Osteocyte (in vitro differentiated cells): ENCODE measurements at places on chromosomes 4 and X.

- H3K4me3 ChIP-seq = peak within 1 kb of the TSS; percentile 81
- peak within 1 kb of the TSS; percentile 96 for H3K27ac ChIP-seq
- no peaks in the 10 kb centered on the region for H3K27me3 ChIP-seq
- peaks cover 19% of the 10 kb centered on the region for H3K36me3 ChIP-seq
- H3K4me1 ChIP-seq = peaks cover 27% of the 10 kb centered on the region
Measured at GRCh38 chr4:74157561-74158465, at the start of gene MTHFD2L. TSS of gene MTHFD2L (plus strand) at chr4:74158118. CDS start at chr4:74158139, 21 bp downstream.

- H3K27ac ChIP-seq = no peak overlapping the region
- no peak overlapping the region for H3K4me3 ChIP-seq
- no peak for DNase-seq
- H3K27me3 ChIP-seq = peaks cover 6% of the 10 kb centered on the region
Measured at GRCh38 chr4:2103843-2104547, 44.9 kb downstream of the NAT8L start.

- no peaks in the 10 kb centered on the region for H3K36me3 ChIP-seq
- H3K4me3 ChIP-seq = no peak overlapping the region
- no peaks in the 10 kb centered on the region for H3K4me1 ChIP-seq
Measured at GRCh38 chr4:78033861-78034260, 23.3 kb upstream of the FRAS1 start.

DNA sequence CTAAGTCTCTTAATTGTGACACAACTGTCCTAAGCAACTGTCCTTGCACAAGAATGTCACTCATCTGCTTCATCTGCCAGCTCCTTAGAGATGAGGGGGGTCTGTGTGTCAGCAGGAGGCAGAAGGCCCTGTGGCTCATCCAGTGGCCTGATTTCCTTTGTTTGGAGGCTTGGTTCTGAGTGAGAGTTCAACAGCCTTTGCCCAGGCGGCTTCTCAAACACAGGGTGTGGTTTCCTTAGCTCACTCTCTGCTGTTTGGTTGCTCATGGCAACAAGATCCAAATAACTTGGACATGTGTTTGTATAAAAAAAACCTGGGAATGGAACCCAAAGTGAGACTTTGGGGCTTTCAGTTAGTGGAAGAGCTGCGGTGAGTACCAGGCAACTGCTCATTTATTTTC, 46.6 kb downstream of the MAP7D3 start:
- peak overlapping the region; percentile 93 for H3K27ac ChIP-seq
- DNase-seq = no peak
- peaks cover 78% of the 10 kb centered on the region for H3K4me1 ChIP-seq

- peaks cover 2% of the 10 kb centered on the region for H3K36me3 ChIP-seq
- no peak overlapping the region for H3K27ac ChIP-seq
- H3K4me3 ChIP-seq = no peak overlapping the region
- no peak for DNase-seq
- H3K27me3 ChIP-seq = no peaks in the 10 kb centered on the region
Measured at GRCh38 chr4:154135576-154135975, 346.7 kb upstream of the SFRP2 start.

GRCh38 chr4:62709618-62710252, 1509.6 kb downstream of the ADGRL3 start:
- H3K36me3 ChIP-seq = no peaks in the 10 kb centered on the region
- H3K27ac ChIP-seq = no peak overlapping the region
- peaks cover 5% of the 10 kb centered on the region for H3K4me1 ChIP-seq
- H3K4me3 ChIP-seq = peak overlapping the region; percentile 65
- peaks cover 5% of the 10 kb centered on the region for H3K27me3 ChIP-seq

- no peaks in the 10 kb centered on the region for H3K36me3 ChIP-seq
- no peak overlapping the region for H3K4me3 ChIP-seq
- no peaks in the 10 kb centered on the region for H3K27me3 ChIP-seq
- H3K27ac ChIP-seq = peak overlapping the region; percentile 65
- peaks cover 8% of the 10 kb centered on the region for H3K4me1 ChIP-seq
Measured at GRCh38 chr4:16598597-16599206, 299.7 kb downstream of the LDB2 start.

GRCh38 chrX:105882581-105883275, 60.4 kb downstream of the NRK start:
- no peak overlapping the region for H3K4me3 ChIP-seq
- peaks cover 7% of the 10 kb centered on the region for H3K4me1 ChIP-seq
- peak overlapping the region; percentile 51 for H3K27ac ChIP-seq
- no peaks in the 10 kb centered on the region for H3K36me3 ChIP-seq
- H3K27me3 ChIP-seq = no peaks in the 10 kb centered on the region

- no peaks in the 10 kb centered on the region for H3K27me3 ChIP-seq
- no peak for DNase-seq
- peak overlapping the region; percentile 70 for H3K27ac ChIP-seq
- H3K4me1 ChIP-seq = peaks cover 38% of the 10 kb centered on the region
- no peaks in the 10 kb centered on the region for H3K36me3 ChIP-seq
Measured at GRCh38 chrX:118536687-118537461, 41.3 kb downstream of the DOCK11 start.

DNA sequence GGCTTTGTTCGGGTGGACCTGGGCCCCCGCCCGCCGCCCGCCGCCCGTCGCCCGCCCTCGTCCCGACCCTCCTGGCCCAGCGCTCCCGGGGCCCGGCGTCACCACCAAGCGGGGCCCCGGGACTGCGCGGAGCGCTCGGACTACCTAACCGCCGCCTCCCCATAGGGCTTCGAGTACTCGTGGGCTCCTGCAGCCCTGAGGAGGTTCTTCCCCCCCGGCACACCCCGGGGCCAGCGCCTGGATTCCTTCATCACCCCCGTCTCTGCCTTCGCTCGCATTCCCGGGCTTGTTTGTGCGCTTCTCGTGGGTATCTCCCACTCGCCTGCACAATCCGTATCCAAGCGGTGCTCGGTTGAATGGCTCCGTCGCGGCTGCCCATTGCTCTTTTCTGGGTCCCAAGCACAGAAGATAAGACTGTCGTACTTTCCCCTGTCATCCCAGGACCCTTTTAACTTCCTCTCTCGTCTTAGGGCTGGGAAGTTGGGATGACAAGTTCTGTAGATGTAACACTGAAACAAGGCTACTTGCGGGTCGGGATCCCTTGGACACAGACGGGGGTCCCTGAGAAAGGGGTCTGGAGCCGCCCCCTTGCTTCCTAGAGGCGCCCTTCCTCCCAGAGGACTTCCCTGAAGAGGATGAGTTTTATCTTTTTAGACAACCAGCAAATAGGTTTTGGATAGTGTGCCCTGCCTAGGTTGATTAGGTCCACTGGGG, 565 bp downstream of the MOB1B start:
- H3K4me1 ChIP-seq = peaks cover 16% of the 10 kb centered on the region
- peaks cover 13% of the 10 kb centered on the region for H3K36me3 ChIP-seq
- peak overlapping the region; percentile 97 for H3K27ac ChIP-seq
- H3K27me3 ChIP-seq = no peaks in the 10 kb centered on the region
- DNase-seq = peak; percentile 85
- peak overlapping the region; percentile 99 for H3K4me3 ChIP-seq

- no peak overlapping the region for H3K4me3 ChIP-seq
- DNase-seq = no peak
- H3K4me1 ChIP-seq = no peaks in the 10 kb centered on the region
- H3K27ac ChIP-seq = no peak overlapping the region
- H3K36me3 ChIP-seq = no peaks in the 10 kb centered on the region
- peaks cover 33% of the 10 kb centered on the region for H3K27me3 ChIP-seq
Measured at GRCh38 chr4:1532549-1533395, 126.5 kb upstream of the NKX1-1 start.

GRCh38 chrX:120999413-120999812, 13.9 kb upstream of the CT47A1 start:
- no peaks in the 10 kb centered on the region for H3K27me3 ChIP-seq
- no peaks in the 10 kb centered on the region for H3K4me1 ChIP-seq
- no peak for DNase-seq

- no peak overlapping the region for H3K4me3 ChIP-seq
- no peaks in the 10 kb centered on the region for H3K36me3 ChIP-seq
- H3K27ac ChIP-seq = peak overlapping the region; percentile 82
- no peaks in the 10 kb centered on the region for H3K27me3 ChIP-seq
- H3K4me1 ChIP-seq = peaks cover 54% of the 10 kb centered on the region
- no peak for DNase-seq
Measured at GRCh38 chr4:140726776-140727500, 29.2 kb downstream of the TBC1D9 start.

DNA sequence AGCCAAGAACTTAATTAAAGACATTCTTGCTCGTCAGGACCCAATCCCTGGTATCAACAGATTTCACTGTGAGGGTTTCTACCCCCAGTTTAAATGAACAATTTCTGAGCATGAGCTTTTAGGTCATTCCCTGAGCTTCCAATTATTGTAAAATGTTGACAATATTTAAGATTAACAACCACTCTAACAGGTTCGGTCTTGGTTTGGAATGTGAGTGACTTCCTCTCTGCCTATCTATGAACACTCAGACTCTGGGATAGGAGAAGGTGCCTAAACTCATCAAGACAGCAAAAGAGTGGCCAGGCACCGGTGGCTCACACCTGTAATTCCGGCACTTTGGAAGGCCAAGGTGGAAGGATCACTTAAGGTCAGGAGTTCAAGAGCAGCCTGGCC, 82.9 kb upstream of the TMEM150C start:
- H3K4me1 ChIP-seq = peaks cover 45% of the 10 kb centered on the region
- no peaks in the 10 kb centered on the region for H3K36me3 ChIP-seq
- H3K27me3 ChIP-seq = no peaks in the 10 kb centered on the region
- no peak overlapping the region for H3K4me3 ChIP-seq

DNA sequence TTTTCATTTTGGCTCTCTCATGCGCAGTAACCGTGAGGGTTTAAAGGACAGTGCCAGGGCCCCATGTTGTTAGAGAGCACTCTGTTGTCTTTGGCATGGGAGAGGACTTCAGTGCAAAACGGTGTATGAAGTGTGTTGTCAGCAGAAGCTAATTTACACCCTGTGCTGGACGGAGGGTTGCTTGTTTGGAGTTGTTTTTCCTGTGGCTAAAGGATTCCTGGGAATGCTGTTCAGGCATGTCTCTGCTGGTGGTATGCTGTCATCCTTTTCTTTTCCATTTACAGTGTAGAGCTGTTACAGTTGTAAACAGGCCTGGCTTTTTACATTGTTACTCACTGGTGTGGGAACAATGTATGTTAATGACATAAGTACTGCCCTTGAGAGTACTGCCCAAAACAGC, 206.3 kb downstream of the CBR4 start:
- peak overlapping the region; percentile 75 for H3K27ac ChIP-seq
- H3K27me3 ChIP-seq = no peaks in the 10 kb centered on the region
- H3K4me3 ChIP-seq = no peak overlapping the region
- peaks cover 6% of the 10 kb centered on the region for H3K36me3 ChIP-seq
- H3K4me1 ChIP-seq = peaks cover 49% of the 10 kb centered on the region
- no peak for DNase-seq

DNA sequence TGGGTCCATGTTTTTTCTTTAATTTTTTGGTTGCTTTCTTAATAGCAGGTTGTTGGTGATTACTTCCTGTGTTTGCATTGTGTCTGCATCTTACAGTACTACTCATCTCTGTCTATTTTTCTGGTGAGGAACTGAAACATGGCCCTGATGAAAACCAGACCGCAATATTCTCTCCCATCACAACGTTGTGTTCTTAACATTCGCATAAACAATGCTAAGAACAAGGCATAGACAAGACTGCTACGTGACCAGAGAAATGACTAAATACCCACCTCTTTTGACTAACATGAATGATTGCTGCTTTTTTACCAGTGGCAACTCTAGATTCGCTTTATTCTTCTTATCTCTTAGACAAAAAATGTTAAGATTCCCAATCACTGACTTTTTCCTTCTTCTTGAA, 179.1 kb downstream of the GC start:
- peaks cover 70% of the 10 kb centered on the region for H3K4me1 ChIP-seq
- H3K27me3 ChIP-seq = peaks cover 4% of the 10 kb centered on the region
- peak overlapping the region; percentile 44 for H3K4me3 ChIP-seq
- DNase-seq = no peak

- H3K4me1 ChIP-seq = peaks cover 4% of the 10 kb centered on the region
- H3K27me3 ChIP-seq = no peaks in the 10 kb centered on the region
- H3K4me3 ChIP-seq = no peak overlapping the region
- no peaks in the 10 kb centered on the region for H3K36me3 ChIP-seq
- no peak for DNase-seq
Measured at GRCh38 chrX:141214196-141214595, 28.1 kb downstream of the SPANXC start.

DNA sequence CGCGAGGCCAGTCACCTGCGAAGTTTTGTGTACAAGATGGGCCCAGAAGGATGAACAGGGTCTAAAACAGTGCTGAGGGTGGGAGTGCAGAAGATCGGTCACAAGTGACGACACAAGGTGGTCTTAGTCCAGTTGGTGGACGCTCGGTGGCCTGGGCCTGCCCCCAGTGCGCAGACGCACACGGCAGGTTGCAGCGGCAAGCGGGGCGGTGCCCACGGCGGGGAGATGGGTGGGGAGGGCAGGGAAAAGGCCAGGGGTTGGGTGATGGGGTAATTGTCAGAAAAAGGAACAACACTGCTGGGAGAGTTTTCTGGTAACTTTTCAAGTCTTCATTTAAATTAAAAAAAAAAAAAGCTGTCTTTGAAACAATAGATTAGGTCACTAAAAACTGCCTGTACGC, 1.0 kb upstream of the PRDX4 start:
- no peaks in the 10 kb centered on the region for H3K27me3 ChIP-seq
- H3K36me3 ChIP-seq = peaks cover under 1% of the 10 kb centered on the region
- peak overlapping the region; percentile 91 for H3K27ac ChIP-seq
- no peak overlapping the region for H3K4me3 ChIP-seq
- peaks cover 27% of the 10 kb centered on the region for H3K4me1 ChIP-seq

DNA sequence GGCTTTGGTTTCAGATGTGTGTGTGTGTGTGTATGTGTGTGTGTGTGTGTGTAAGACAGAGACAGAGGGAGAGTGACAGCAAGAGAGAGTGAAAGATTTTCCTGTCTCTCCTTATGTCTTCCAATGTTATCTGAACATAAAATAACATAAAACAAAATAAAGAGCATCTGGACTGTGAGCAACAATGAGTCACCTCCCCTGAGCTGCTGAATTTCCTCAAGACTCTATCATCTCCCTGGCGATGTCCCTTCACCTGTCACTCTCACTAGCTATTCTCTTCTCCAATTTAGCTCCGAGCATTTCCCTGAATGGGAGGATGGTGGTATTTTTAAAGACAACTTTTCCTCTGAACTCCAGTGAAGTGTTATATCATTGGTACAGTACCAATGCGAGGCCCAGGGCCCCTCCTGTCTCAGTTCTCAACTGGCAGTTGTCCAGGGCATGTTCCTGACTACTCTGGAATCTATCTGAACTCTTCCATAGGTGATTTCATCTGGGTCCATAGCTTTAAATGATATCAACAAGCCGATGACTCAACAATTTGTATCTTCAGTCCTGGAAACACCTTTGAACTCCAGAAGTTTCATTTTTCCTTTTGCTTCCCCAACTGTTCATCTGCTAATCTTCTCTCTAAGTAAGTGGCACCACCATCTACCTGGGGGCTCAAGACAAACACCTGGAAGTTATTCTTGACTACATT, 195.0 kb upstream of the CLNK start:
- peaks cover 2% of the 10 kb centered on the region for H3K27me3 ChIP-seq
- H3K4me3 ChIP-seq = no peak overlapping the region
- H3K27ac ChIP-seq = no peak overlapping the region

GRCh38 chr4:128787509-128788311, 21.8 kb upstream of the JADE1 start:
- no peak overlapping the region for H3K27ac ChIP-seq
- H3K27me3 ChIP-seq = no peaks in the 10 kb centered on the region
- H3K36me3 ChIP-seq = no peaks in the 10 kb centered on the region
- H3K4me1 ChIP-seq = no peaks in the 10 kb centered on the region
